ENCODE measurements at places on chromosomes 2 and 18.

- peak; percentile 46 for DNase-seq
These were observed 199.8 kb downstream of the CLIP4 start for GRCh38 chr2:29314816-29315571.

- no peak for DNase-seq
These were observed 4.6 kb upstream of the UGT1A5 start for GRCh38 chr2:233707940-233708644.

DNA sequence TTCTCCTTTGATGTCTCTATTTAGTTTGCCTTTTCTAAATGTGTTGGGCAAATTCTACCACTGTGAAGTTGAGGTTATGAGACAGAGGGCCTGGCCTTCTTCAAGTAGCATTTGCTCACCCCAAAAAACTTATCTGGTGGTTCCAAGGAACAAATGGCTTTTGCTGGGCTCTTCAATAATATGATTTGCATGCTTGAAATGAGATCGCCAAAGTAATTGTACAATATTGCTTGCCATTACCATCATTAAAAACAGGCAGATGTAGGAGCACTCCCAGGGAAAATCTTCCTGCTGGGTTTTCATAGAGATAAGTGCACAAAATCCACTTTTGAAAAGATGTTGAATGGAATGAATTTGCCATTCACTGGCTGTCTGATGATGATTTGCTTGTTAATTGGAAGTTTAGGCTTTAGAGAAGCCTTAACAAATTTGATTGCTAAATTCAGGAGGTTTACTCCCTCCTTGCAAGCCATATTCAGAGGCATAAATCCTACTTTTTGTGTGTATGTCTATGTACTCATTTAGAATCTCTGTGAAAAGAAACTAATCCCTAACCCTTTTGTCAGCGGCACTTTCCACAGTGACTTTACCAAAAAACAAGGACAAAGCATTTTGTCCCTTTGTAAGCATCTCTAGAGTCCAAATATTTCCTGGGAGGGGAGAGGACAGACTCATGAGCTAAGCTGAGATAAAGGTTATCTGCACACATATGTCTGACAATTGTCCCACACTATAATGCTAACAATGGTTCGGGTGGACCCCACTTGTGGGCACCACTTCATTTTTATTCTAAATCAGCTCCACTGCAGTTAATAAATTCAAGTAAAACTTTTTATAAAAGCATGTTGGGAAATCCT, 240.8 kb upstream of the PIK3C3 start:
- DNase-seq: no peak

DNA sequence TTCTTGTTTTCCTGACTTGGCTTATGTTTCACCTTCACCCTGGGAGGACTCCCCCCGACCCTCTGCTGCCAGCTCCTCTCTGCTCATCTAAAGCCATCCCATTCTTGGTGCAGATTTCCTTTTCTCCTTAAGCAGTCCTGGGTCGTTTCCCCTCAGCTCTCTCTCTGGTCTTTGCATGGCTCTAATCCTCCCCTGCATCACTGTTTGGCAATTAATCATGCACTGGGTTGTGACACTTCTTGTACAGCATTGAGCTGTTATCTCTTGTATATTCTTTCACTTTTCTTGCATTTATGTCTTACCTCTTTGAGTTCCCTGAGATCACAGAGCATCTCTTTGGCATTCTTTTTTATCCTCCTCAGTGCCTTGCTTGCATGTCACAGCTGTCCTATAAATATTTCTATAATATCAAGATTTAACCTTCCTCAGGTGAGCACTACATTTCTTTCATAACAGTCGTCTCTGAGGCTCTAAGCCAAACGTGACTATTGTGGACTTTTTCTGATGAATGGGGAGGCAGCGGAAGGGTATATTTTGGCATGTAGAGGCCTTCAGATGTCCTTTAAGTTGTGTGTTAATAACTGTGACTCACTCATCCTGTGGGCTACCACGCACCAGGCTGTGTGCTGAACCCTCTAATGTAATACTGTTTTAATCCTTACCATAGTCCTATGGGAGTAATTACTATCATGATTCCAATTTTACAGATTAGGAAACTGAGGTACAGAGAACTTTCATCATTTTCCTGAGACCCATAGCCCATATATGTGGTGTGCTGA, 507.5 kb downstream of the SLC4A3 start:
- no peak for DNase-seq

DNA sequence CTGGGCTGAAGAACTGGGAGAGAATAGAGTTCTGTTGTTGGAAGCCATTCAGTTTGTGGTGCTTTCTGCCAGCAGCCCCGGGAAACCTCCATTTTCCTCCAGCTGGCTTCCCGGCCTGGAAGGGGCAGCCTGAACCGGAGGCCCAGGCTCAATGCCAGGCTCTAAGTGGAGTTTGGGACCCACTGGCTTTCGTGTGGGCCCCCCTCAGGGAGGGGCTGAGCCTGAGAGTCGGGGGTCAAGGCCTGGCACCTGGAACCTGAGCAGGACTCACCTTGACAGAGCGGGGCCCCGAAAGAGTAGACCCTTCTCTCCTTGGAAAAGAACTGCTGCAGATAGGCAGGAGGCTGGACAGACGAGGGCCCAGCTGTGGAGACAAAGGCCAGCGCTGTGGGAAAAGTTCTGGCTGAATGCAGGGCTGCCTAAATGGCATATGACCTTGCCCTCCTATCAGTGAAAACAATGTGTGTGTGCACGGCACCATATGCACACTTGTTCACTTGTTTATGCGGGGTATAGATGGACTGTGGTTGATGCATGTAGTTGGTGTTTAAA, 34.8 kb upstream of the ASB18 start:
- DNase-seq: no peak

DNA sequence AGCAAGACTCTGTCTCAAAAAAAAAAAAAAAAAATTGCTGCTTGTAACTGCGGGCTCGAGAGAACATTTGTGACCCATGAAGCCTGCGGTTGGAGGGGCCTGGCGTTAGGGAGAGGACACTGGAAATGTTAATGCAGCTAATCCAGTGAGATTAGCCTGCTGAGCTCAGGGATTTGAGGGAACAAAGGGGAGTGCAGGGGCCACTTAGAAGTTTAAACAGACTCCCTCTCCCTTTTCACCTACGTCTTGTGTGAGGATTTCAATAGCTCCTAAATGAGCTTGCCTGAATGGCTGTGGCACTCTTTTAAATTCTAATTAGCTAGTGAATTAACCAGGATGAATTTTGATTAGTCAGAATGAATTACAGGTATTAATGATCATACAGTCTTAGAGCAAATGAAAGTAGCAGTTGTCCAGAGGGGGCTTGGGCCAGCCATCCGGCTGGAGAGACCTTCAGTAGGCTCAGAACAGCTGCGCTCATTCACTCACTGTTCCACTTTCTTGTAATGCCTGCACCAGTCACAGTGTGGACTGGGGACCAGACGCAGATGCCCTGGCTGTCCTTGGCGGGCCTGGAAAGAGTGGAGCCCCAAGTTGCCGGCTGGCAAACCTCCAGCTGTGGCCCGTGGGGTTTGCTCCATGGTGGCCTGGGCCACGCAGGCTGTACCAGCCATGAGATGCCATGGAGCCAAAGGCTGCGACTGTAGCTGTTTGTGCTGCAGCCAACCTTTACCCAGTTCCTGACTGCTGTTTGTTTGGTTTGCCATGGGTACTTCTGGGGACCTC, 20.8 kb downstream of the LDLRAD4 start:
- no peak for DNase-seq

DNA sequence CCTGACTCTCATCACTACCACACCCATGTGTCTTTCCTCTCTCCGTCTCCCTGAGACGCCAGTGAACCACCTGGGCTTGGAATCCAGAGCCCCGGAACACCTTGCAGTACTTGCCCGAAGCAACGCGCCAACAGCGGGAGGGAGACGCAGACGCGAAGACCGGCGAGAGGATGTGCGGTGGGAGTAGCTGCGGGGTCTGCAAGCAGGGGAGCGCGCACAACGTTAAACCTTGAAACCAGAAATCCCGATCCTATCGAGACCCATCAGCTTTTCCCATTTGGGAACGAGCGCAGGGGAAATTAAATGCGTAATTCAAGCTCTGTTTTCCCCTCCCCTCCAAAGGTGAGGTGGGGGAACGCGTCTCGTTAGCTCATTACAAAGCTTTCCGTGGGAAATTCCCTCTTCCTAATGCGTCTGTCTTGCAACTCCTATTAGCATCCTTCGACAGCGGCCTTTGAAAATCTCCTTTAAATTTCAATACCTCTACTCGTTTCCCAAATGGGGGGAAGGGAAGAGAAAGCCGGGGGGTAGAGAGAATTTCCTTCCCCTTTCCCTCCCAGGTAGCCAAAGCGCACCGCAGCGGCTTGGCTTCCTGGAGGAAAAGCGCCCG, 421 bp upstream of the CNTNAP5 start:
- no peak for DNase-seq

DNA sequence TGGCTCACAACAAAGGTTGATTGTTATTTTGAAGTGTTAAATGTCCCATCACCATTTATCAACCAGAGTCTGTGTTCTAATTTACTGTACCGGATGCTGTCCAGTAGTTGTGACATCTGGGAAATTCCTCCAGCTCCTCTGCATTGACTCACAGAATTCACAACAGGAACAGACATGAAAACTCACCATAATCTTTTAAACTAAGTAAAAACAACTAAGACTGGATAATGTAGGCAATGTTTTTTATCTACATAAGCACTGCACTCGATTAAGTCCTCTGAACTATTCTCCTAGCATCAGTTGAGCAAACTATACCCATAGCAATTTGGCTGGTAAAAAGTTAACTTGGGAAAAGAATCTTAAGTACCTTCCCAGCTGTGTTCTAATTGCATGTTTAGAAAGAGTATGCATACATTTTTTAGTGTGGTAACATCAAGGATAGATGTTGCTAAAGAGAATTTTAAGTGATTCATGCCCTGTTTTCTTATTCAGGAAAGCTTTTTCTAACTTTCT, 42.9 kb upstream of the MYO1B start:
- DNase-seq: no peak

DNA sequence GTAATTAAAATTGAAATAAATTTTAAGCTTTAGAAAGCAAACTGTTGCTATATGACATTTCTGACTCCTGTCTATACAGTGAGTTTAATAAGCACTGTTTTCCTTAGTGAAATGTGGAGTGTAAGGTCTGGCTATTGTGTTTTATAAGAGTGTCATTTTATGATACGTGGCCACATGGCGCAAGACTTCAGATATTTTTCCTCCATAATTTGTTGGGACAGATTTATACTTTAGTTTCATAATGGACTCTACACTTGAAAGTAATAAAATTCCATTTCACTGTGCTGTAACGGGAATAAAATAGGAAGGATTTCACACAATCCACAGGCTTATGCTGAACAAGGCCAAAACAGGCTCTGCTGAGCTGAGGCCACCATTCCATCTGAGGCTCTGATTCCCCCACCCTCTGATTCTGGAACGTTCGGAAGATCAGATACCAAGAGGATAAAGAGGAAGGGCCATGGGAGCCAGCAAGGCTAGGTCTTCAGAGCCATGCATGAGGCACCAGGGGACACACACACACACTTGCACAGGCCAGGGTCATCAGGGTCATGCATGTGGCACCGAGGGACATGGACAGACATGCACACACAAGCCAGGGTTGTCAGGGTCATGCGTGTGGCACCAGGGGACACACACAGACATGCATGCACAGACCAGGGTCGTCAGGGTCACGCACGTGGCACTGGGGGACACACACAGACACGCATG, 35.6 kb downstream of the HDAC4 start:
- DNase-seq: no peak

GRCh38 chr2:88307817-88308216, 137.7 kb downstream of the THNSL2 start:
- no peak for DNase-seq

- no peak for DNase-seq
These were observed 313.6 kb upstream of the CDH20 start for GRCh38 chr18:61019338-61020301.

Measured in stimulated activated CD8-positive, alpha-beta memory T cell treated with anti-CD3 and anti-CD28 coated beads, Interleukin-7, amount 100 ng/mL, for 48 hours (primary cell).